ENCODE measurements at places on chromosomes 12 and 14. TPM values are rescaled to one million over a fixed set of nuclear protein-coding genes. Genes with fewer than 3 reads are reported as not detected.

Gene PRIMA1
- total RNA-seq, result 4.8 TPM

- no peak for DNase-seq
Measured at GRCh38 chr12:109052097-109052413, 321 bp upstream of the USP30 start.

DNA sequence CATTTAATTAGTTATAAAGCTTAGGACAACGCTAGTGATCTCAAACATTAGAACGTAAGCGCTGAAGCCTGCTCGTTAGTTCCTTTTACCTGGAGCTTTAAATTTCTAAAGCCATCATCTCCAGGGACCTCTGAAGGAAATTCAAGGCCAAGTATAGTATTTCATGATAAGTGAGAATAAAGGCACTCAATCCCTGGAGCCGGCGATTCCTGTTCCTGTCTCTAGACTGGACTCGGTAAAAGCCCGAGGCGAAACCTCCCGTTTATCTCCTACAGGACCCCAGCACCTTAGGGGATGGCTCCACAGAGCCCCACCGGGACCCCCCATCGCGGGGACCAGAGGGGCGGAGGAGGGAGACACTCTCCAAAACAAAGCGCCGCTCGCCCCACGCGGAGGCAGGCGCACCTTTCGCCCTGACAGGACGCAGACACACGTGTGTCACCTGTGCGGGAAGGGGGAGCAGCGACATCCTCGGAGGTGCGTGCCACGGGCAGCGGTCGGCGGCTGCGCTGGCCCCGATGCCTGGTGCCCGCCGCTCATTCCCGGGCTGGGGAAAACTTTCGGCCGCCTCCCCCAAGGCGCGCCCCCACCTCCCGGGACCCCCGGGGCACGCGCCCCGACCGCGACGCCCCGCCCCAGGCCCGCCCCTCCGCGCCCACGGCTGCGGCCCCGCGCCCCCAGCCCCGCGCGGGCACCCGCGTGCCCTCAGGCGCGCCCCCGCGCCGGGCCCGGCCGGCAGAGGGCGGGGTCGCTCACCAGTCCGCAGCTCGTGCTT lies 678 bp downstream of the RPS6KA5 start:
- DNase-seq, result peak; percentile 28

- no peak for DNase-seq
Measured at GRCh38 chr12:3292677-3293412, 198.2 kb upstream of the PRMT8 start.

GRCh38 chr14:31886156-31886835 lies 190.8 kb upstream of the ARHGAP5 start:
- no peak for DNase-seq

GRCh38 chr12:53502331-53502730 lies 1.2 kb downstream of the TARBP2 start:
- DNase-seq, result no peak

Gene ADAMTS20
- total RNA-seq, result not detected

DNA sequence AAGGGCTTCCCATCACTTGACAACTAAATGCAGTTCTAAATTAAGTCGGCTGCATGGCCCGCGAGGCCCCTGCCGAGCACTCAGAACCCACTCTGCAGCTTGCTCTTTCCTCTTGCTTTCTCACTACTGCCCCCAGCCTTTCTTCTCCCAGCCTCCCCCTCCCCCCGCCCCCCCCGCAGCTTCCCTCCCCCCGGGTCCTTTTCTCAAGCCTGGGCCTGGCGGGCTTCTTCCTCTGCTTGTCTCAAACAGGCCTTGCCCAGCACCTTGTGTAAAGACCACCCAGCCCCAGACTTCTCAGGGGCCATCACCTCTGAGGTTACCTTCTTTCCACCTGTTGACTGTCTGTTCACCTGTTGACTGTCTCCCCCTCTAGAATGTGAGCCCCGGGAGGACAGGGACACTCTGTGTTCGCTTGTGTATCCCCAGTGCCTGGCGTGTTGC lies 1.1 kb downstream of the CYP46A1 start:
- DNase-seq, result peak; percentile 80

- DNase-seq, result no peak
Measured at GRCh38 chr12:15613981-15614380, 175.2 kb downstream of the EPS8 start.

DNA sequence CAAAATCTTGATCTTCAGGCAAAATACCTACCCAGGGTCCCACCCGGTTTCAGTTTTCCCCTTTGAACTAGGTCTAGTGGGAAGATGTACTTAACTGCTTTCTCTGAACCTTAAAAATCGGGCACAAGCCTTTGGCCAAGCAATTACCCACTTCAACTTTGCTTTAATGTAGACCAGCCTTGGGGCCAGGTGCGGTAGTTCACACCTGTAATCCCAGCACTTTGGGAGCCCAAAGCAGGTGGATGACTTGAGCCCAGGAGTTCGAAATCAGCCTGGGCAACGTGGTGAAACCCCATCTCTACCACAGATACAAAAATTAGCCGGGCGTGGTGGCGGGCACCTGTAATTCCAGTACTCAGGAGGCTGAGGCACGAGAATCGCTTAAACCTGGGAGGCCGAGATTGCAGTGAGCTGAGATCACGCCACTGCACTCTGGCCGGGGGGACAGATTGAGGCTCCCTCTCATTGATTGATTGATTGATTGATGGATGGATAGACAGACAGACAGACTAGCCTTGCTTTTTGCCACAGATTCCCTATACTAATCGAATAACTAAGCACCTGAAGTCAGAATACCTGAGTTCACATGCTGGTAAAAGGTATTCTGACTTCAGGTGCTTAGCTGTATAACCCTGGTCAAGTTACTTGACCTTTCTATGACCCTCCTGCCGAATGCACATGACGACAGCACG lies 1.9 kb downstream of the CLIP1 start:
- no peak for DNase-seq

Gene HOXC10
- total RNA-seq, result 14.2 TPM

Gene RPL10L
- not detected for total RNA-seq

DNA sequence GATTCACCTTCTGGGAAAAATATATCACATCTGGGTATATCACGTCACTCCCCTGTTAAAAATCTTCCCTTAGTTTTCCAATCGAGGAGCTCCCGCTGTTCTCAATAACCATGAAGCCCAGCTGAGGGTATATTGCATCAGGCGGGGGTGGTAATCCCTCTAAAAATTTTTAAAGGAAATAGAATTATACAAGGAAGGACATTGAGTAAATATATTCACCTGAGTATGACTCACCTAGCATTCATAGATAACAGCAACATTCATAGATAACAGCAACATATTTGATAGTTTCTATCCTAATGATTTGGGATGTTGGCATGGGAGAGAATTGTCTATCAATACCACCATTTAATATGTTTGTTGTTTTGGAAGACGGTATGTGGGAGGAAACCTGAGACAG lies 473.6 kb downstream of the RMST start:
- DNase-seq, result no peak

DNA sequence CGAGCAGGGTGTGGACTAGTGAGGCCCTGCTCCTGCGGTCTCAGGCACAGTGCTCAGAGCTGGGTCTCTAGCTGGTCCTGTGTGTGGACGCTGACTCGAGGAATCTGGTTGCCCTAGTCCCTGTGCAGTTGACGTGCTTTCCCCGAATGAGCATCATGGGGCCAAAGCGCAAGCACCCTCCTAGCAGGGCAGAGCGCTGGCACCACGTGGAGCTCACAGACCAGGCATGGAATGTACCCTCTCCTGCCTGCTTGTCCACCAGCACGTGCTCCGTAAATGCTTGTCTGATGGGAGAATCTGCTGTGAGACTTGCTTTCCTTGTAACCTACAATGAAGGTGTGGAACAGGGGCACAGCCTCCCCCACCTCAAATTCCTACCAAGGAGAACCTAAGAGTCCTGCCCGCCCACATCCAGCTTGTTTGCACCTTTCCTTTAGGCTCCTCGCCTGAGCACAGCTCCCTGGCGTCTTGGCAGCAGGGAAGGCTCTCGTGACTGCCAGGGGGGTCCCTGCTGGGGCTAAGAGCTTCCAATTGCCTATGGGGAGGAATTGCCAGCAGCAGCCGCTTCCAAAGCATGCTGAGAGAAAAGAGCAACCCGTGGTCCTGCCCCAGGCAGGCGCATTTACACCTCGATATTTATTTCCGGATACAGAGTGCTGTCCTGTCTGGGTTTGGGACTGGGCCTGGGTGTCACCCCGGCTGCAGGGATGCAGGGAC lies 125.0 kb downstream of the PIWIL1 start:
- no peak for DNase-seq

- DNase-seq, result no peak
Measured at GRCh38 chr14:81571437-81571836, 37.8 kb upstream of the SEL1L start.

Gene GDF3
- not detected for total RNA-seq

DNA sequence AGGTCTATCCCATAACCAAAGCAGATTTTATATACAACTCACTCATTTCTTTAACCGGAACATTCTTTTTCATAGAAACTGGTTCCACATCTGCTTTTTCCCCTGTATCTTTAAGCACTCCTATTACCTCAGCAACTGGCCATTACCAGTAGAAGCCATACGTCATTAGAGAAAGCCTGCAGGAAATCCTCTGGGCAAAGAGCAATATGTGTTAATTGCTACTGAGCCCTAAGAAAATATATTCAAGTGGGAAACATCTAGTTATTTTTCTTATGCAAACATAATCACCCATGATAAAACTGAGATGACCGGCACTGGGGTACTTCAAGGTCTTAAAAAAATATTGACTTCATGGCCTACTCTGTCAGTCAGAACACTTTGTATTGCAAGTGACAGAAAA lies 28.2 kb upstream of the CPSF6 start:
- no peak for DNase-seq

DNA sequence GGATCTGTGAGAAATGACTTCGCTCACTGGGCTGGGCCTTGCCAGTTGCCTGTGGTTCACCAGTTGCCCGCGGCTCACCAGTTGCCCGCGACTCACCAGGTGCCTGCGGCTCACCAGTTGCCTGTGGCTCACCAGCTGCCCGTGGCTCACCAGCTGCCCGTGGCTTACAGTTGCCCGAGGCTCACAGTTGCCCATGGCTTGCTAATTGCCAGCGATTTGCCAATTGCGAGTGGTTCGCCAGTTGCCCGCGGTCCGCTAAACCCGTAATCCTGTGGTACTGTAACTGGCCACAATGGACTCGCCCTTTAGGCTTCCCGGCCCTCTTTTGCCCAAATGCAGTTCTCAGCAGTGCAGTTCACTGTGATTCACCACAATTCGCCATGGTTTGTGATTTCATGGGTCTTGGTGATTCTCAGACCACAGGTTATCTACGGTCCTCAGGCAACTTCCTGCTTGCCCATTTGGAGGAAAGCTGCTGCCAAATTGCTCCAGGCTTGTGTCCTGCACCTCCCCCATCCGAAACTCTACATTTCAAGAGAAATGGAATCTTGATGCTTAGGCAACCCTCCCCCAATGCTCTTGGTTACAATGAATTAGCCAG lies 15.0 kb upstream of the MEG3 start:
- DNase-seq, result no peak

Gene ADAM20
- total RNA-seq, result 0.58 TPM

Gene KRT73
- total RNA-seq, result 6.8 TPM

GRCh38 chr12:132834181-132834711 lies 5.6 kb upstream of the GOLGA3 start:
- no peak for DNase-seq

GRCh38 chr12:83575326-83575725 lies 888.6 kb downstream of the TMTC2 start:
- DNase-seq, result no peak

DNA sequence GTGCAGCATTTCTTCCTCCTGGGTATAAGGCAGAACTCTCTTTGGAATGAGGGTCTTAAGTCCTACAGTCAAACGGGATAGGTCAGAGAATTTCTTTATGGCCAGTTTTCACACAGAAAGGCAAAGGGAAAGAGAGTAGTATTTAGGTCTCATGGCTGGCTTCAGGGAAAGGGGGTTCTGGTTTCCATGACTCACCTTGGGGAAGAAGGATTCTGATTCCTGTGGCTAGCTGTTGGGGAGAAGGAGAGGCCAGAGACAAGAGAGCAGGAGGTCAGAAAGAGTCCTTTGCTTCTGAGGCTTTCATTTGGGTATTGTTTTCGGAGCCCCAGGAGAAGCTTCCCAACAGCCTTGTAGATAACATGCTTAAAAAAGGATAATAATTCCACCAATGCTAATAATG lies 332.5 kb downstream of the NPAS3 start:
- no peak for DNase-seq

DNA sequence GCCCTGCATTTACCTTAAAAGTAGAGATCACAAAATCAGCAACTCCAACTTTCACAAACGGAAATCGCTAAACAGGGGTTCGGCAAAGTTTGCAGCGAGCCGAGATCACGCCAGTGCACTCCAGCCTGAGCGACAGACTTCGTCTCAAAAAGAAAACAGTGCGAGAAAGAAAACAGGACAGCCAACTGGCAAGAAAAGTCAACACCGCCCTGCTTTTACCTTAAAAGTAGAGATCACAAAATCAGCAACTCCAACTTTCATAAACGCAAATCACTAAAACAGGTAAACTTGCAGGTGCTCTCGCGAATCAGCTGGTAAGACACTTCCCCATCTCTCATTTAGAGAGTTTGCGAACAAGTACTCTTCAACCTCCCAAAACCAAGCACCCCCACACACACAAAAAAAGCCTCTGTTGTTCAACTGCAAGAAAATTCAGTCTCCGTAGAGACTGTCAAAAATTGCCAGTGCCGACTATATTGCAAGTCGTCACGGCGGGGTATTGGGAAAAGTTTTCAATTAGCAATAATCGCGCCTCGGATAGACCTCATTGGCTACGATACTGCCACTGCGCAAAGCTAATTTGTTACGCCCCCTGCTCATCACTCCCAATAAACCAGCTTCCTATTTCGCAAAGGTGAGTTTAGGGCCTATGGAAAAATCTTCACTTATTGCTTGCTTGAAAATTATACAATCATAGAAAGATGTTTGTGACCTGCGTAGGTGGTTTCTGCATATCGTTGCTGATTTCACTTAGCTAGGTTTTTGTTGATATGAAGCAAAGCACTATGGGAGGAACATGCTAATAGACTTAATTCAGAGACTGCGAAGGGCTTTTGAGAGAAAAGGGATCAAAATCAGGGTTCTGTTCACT lies at the start of gene RNU4-1:
Gene RNU4-1, minus strand, starts transcription at position 577 of the 871 bp plus-strand sequence.
- DNase-seq, result peak; percentile 90

DNA sequence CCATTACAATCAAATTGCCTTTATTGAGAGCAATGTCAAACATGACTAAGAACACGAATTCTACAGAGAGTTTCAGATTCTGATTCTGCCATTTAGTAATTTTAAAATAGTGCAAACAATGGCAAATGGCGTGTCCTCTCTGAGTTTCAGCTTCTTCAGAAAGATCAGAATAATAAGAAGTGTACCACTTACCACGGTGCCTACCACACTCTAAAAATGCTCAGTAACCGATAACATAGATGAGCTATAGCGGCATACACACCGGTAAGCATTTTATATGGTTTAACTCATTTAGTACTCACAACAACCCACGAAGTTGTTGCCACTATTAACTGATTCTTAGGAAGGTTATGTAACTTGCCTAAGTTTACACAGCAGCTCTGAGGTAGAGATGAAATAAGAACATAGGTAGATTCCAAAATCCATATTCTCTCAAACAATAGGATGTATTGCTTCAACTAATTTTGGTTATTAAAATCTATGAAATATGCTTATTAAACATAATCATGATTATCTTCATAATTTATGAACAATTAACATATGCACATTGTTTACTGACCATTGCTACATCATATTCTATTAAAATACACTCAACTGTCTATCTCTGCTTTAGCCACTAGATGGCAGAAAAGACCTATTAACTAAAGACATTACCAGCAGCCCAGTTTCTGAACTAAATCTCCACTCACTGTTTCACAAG lies 38.3 kb downstream of the SLC6A15 start:
- DNase-seq, result no peak

Gene GPR132
- 1.3 TPM for total RNA-seq

Data from lower leg skin (tissue), 4 donors.